ENCODE measurements at places on chromosomes 4 and X.

DNA sequence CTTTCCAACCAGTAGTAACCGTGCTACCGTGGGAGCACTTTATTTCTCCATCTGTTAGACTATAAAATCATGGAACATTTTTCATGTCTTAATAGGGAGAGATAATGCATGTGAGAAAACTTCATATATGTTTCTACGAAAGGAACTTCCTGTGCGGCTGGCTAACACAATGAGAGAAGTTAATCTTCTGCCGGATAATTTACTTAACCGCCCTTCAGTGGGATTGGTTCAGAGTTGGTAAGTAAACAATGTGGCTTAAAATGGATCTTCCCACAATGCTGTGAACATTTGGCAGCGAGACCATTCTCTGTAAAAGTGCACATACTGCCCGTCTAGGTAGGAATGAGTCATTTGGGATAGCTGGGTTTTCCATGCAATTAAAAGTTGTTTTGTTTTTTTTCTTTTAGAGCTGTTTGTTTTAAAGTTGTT lies 29.6 kb downstream of the PDK3 start:
- peak; percentile 19 for DNase-seq

DNA sequence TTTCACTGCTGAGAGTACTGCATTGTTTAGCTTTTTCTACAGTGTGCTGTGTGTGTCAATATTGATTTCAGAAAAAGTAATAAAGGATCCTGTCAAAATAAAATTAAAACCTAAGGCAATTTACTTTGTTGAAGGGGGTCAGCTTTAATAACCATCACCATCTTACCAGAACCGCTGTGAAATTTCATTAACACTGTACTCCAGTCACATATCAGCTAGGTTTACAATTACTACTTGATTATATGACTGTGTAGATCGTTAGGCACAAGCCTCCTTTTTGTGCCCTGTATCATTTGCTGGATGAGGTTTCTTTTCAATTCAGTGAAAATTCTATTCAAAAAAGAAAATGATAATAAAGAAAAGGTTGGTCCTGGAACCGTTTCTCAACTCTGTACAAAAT lies 917.2 kb downstream of the CENPC start:
- no peak for DNase-seq

GRCh38 chrX:31440546-31440945 lies 368.7 kb upstream of the FTHL17 start:
- DNase-seq = no peak

- no peak for DNase-seq
These were observed 67.3 kb downstream of the MCUB start for GRCh38 chr4:109627361-109627760.

- DNase-seq = no peak
These were observed 277.7 kb downstream of the TMA16 start for GRCh38 chr4:163772238-163772637.

GRCh38 chrX:39728025-39728424 lies 369.7 kb downstream of the BCOR start:
- DNase-seq = no peak

DNA sequence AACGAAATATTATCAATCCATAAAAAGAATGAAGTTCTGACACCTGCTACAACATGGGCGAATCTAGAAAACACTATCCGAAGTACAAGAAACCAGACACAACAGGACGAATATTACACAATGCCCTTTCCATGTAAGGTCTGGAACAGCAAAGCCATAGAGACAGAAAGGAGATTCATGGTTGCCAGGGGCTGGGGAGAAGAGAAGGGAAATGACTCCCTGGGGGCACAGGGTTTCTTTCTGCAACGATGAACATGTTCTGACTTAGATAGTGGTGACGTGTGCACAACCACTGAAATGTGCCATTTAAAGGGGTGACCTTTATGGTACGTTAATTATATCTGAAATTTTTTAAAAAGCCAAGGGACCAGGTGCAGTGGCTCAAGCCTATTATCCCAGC lies 28.3 kb downstream of the GPR143 start:
- no peak for DNase-seq

DNA sequence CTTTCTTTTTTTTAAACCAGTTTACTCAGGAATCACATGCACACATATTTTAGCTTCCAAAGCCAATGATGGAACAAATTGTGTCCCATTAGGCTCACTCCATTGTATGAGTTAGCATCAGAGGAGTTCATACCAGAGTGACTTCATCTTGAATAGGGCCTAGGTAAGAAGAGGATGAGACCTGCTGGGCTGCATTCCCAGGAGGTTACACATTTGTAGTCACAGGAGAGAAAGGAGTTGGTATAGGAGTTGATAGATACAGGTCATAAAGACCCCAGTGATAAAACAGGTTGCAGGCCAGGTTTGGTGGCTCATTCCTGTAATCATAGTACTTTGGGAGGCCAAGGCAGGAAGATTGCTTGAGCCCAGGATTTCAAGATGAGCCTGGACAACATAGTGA lies 9.3 kb downstream of the PDGFRA start:
- no peak for DNase-seq

DNA sequence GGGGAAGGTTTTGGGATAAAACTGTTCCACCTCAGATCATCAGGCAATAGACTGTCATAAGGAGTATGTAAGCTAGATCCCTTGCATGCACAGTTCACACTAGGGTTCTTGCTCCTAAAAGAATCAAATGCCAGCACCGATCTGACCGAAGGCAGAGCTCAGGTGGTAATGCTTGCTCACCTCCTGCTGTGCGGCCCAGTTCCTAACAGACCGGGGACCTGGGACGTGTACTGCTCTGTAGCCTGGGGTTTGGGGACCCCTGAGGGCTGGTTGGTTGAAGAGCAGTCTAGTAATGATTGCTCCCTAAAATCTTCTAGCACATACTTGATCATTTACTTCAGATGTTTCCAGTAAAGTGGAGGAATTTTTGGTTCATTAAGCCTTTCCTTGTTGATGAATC lies 173.1 kb upstream of the SLIT2 start:
- no peak for DNase-seq

DNA sequence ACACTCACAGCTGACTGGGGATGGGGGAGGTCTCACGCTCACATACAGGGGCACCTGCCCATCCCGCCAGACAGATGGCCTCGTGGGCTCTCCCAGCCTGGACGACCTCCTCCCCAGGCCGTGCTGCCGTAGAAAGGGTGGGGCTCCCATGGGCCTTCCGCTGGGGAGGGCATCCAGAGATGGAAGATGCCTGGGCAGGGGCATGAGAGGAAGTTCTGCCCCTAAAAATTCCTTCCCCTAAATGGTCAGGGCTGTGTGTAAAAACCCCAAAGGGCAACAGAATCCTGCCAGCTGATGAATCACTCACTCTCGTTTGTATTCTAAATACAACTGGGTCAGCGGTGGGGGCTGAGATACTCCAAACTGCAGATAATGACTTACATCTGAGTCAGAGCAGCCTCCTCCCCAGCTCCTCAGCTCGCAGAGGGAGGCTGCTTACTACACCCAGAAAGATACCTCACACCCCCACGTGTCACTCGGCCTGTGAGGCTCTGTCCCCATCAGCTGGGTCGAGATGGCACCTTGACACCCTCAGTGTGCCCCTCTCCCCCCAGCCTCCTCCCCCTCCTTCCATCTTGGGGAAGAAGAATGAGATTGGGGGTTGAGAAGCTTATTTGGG lies 10.1 kb downstream of the WDR1 start:
- DNase-seq = no peak

- no peak for DNase-seq
These were observed 118.7 kb downstream of the FHIP1A start for GRCh38 chr4:151527699-151528098.

- DNase-seq = peak; percentile 16
These were observed 898 bp downstream of the UBQLN2 start for GRCh38 chrX:56564164-56564885.

DNA sequence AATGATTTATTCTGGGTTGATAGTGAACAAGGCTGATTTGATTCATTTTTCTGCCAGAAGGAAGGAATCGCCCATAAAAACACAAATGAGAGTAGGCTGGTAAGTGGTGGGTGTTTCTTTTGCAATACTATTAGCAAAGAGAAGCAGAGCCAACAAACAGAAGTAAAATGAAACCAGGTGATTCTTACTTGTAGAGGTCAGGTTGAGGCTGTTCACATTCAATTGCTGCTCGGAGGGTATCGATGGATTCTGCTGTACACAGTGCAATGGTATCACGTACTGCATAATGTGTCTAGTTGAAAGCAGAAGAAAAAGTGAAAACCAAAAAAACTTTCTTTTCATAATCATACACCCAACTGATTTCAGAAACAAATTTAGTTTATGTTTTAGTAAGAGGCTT lies 94.1 kb upstream of the MCF2 start:
- DNase-seq = no peak

- no peak for DNase-seq
These were observed 4.7 kb downstream of the H2BW1 start for GRCh38 chrX:104008831-104009230.

GRCh38 chr4:26076896-26077295 lies 162.9 kb downstream of the SMIM20 start:
- DNase-seq = no peak

DNA sequence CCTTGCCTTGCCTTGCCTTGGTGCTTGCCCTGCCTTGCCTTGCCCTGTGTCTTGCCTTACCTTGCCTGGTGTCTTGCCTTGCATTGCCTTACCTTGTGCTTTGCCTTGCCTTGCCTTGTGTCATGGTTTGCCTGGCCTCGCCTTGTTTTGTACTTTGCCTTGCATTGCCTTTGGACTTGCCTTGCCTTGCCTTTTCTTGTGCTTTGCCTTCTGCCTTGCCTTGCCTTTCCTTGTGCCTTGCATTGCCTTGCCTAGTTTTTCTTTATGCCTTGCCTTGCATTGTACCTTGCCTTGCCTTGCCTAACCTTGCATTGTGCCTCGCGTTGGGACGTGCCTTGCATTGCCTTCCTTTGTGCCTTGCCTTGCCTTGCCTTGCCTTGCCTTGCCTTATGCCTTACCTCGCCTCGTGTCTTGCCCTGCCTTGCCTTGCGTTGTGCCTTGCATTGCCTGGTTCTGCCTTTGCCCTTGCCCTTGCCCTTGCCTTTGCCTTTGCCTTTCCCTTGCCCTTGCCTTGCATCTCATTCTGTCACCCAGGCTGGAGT lies 82.8 kb downstream of the TAB3 start:
- no peak for DNase-seq

DNA sequence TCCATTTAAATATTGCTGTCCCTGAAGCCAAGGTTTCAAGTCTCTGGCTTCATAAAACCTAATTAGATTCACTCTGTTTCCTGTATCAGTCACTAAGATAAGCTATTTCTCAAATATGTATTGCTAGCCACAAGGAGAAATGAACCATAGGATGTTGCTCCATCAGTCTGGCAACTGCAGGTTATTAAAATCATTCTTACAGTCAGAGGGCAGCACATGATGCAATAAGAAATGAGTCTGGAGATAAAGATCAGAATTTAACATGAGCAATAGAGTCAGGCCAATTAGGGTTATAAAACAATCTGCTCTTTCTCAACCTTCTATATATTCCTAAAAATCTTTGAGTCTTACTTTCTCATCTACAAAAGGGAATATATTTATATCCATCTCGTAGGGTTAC lies 7.2 kb downstream of the PRKG2 start:
- DNase-seq = no peak

DNA sequence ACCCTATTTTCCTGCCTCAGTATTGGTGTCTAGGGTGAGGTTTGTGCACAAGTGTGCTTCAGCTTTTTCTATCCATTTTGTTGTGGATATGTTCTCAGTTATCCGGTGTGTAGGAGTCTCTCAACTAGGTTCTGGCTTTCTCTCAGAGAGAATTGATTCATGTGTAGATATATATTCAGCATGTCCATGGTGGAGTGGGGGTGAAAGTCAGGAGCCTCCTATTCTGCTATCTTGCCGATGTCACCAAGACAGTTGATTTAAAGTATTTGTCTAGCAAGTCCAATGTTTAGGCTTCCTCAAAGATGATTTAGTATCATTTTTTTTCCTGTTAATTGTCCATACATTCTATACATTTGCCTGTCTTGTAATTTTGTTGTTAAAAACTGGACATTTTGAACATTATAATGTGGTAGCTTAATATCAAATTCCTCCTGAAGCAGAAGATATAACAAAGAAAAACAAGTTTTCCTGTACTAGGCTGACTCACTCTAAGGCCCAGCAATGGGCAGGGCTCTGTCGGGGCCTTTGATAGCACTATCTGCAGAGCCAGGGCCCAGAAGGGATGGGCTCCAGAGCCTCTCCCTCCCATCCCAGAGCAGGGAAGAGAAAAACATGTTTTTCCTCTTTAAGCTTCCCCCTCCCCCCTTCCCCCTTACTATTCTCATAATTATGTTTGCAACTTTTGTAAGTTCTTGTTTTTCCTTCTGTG lies 37.6 kb downstream of the GLUD2 start:
- no peak for DNase-seq

- DNase-seq = no peak
These were observed 618 bp upstream of the FOXO4 start for GRCh38 chrX:71095033-71095432.

DNA sequence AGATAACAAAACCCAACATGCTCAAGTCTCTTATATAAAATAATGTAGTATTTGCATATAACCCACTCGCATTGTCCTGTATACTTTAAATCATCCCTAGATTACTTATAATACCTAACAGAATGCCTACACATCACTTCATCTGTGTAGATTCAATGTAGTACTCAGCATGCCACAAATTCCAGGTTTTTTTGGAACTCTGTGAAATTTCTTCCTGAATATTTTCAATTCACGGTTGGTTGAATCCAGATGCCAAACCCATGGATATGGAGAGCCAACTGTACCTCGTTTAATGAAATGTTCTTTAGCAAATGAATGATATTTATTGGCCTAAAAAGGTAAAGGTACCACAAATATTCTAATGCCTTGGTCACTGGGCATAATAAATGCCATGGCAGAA lies 24.8 kb downstream of the CCNI start:
- no peak for DNase-seq

DNA sequence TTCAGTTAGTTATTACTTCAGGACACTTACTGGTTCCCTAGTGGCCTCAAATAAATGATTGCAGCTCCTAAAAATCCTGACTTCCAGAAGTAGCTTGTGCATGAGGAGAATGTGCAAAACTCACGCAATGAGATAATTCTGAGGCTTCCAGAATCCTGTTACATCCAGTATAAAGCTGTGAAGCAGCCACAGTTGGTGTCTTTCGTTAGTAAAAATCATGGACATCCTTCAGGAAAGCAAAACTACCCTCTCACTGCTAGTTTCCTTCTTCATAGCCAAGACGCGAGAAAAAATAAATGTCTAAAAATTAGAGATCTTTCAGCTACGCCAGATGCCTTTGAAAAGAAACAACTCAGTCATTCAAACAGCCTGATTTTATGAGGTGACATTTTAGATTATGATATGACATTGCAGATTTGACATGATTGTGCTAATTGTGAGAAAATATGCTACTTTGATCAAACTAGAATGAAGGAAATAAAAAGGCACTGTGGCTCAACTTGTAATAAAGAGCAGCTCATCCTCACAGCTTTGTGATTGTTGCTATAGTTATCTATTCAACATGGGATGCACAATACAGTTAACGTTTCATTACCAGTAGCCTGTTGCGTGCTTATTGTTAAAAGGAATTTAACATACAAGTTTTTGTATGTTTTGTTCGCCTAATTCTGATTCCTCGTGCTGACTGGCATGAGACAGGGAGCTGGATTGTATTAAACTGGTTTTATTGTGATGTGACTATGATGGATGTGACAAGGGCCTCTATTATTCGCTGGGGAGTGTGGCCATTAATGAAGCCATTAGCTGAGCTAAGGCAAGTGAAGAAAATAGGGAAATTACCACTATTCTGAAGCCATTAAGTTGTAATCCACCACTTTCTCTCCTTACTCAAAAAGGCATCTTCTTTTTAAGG lies 40.5 kb downstream of the AFF2 start:
- DNase-seq = no peak

- no peak for DNase-seq
These were observed 521.1 kb downstream of the FSTL5 start for GRCh38 chr4:161642708-161643107.
